SK-N-DZ (cell line): ENCODE measurements at places on chromosomes 16 and 17.

DNA sequence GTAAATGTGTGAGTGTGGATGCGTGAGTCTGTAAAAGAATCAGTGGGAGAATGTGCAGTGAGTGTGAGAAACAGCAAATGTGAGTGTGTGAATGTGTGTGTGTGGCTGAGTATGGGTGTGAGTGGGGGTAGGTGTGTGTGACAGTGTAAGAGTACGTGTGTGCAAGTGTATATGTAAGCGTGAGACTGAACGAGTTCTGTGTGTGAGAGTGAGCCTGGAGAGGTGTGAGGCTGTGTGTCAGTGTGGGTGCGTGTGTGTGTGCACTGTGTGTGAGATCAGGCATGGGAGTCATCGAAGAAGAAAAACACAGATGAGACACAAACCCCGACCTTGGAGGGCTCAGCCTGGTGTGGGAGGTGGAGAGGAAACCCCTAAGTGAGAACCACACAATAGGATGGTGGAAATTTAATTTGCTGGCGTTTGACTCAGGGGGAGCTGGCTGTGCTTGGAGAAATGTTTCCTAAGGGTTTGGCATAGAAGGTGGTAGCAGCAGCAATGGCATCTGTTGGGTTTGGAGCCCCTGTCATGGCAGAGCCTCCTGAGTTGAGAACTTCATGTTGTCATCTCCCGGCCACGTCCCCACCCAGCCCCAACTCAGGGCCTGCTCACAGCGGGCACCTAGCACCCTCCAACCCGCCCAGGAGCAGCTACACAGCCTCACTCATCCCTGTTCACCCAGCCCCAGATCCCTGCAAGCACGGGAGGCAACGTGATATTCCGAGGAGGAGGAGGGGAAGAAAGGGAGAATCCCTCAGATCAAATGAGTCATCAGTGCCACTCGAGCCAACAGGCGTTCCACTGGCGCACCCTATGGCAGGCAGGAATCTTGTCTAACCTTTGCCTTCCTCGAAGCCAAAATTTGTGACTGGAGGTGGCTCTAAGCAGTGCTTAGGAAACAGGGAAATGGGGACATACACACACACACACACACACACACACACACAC is 14.3 kb upstream of the NUBP1 start:
- no peak for DNase-seq

DNA sequence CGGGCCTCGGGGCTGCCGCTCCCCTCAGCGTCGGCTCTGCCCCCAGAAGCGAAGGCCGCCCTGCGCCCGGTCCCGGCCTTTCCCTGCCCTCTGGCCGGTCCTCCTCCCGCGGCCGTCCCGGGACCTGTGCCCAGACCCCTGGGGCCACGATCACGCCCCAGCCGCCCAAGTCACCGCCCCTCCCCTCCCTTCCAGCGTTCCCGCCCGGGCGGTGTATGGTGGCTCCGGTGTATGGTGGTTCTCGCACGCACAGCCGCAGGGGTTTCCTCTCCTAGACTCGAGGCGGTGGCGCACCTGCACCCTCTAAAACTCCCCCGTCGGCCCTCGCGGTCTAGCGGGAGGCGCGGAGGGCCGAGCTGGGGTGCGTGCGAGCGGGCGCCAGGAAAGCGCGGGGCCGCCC is 10.0 kb downstream of the TIGD7 start:
- no peak for DNase-seq

GRCh38 chr16:11379420-11379819 is 34.2 kb downstream of the RMI2 start:
- no peak for DNase-seq

DNA sequence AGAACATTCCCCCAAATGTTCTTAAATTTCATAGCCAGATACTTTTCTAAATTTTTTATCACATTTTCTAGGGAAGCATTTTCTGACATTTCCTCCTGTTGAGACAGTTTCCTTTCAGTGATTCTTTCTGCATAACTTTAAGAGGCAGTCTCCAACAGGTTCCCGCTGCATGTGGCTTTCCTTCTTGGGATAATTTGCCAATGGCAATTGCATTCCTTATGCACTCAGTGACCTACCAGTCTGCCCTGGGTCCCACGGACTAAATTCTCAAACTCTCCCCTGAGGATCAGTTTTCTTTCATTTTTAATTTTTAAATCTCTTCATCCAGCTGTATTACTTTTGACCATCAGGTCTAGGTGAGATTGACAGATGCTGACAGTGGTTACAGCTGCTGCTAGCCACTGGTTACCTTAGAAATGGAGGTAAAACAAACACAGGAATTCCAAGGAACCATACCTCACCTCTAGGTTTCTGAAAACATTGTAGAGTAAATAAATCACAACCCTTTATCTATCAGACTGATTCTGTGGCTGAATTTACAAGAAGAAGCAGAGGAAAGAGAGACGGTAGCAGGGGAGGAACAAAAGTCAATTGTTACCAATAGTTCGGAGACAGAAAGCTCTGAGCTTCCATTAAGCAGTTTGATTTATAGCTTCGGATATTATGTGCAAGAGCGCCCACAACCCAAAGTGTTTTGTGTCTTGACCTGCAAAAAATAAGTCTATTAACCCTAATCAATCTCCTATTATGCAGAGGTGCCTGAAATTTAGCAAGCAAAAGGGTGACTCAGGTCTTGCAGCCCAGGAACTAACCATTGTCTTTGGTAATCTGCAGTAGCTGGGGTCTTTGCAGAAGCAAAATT is 216.0 kb downstream of the PMP22 start:
- no peak for DNase-seq

DNA sequence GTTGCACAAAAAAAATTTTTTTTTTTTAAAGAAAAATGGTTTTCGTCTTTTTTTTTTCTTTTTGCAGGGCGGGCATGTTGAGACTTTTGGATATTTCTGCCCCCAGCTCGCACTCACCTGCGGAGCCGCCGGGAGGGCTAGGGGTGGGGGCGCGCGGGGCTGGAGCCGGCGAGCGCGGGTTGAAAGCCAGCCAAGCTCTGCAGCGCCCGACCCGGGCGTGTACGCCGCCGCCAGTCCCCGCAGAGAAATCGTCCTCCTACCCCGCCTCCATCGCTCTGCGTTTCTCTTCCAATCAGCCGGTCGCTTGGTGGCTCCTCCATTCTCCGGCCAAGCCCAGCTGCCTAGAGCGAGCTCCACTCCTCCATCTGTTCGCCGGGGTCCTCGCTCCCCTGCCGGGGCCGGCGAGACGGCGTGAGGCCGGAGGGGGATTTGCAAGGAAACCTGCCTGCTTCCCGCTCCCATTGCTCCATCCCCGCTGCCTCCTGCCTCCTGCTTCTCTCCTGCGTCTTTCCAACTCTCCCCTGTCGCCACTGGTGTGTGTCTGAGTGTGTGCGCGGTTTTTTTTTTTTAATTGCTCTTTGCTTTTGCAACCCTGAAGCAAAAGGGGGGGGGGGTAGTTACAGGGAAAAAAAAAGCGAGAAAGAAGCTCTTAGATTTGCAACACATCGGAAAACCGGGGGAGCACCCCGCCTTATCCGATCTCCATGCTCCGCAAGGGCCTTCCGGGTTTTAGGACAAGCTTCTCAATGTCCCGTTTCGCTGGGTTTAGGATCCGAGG is 1.8 kb upstream of the UBTF start:
- peak; percentile 88 for DNase-seq

GRCh38 chr16:88915639-88916327 is 49.3 kb upstream of the PABPN1L start:
- DNase-seq: no peak

GRCh38 chr17:65533056-65533745 is 28.2 kb downstream of the AXIN2 start:
- no peak for DNase-seq

- DNase-seq: no peak
Measured at GRCh38 chr16:1508494-1509187, 15.5 kb downstream of the TELO2 start.

DNA sequence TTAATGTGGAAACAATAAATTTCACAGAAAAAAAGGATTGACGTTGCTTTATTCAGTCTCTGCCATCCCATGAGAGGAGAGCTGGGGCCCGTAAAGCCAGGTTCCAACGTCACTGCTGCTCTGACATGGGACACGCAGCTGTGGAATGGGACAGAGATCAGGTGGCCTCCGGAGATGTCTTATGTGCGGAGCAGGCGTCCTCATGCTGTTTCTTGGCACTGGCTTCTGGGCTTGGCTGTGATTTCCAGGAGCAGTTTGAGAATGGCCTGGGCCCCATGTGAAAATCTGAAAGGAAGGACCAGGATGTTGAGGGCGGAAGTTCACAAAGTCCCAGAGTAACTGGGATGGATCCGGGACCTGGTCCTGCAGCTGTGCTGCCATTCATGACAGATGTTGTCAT is 32.4 kb downstream of the NDEL1 start:
- DNase-seq: no peak

DNA sequence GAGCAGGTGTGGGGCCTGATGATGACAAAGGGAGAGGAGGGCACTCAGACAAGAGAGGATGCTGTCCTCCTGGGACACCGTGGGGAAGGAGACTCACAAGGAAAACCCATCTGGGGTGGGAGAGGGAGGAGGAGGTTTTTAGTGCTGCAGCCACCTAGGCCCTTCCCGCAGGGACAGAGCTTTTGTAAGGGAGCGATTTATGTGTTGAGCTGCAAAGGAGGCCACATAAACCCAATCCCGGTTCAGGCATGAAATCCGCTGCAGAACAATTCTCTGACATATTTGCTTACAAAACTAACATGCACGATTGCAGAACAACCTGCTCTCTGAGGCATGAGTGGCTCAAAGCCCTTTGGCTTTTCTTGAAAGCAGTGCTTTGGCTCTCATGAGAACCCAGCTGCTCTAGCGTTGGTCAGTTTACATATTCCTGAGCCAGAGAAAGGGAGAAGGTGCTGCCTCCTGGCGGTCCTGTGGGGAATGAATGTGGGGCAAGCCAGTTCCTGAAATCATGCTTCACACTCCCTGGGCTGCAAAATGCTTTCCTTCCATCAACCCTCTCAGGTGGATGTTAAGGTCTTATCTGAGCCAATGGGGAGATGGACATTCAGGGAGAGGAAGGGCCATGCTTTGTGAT is 122.4 kb upstream of the NLRP1 start:
- DNase-seq: peak; percentile 37

DNA sequence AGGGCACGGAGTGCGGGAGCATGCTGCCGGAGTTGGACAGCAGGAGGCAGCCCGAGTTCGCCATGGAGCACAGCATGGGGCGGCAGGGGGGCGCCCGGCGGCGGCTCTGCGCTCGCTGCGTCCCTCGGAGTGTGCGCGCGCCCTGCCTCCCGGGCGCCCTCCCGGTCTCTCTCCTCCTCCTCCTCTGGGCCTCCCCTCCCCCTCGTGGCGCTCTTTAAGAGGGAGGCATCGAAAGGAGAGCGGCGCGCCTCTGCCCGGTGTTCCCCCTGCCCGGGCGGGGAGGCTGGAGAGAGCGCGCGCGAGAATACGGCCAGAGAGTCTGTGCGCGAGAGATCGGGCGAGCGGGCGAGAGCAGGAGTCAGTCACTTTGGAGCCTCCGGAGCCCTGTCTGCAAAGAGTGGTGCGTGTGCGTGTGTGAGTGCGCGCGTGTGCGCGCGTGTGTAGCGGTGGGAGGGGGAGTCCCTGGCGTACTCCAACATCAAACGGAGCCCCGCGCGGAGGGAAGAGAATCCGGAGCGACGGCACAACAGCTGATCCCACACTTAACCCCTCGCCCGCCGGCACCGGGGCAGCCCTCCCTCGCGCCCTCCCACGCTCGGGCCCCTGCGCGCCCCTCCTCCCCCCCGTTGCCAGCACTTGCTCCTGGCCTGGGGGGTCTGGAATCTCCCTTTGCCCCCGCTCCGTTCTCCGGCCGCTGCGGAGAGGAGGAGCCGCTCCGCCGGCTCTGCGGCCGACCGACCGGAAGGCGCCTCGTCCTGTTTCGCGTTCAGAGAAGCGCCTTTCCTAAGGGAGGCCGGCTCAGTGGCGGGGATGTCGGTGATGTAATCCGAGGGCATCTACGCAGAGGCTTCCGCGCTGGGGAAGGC is 108.9 kb downstream of the ENGASE start:
- DNase-seq: no peak

DNA sequence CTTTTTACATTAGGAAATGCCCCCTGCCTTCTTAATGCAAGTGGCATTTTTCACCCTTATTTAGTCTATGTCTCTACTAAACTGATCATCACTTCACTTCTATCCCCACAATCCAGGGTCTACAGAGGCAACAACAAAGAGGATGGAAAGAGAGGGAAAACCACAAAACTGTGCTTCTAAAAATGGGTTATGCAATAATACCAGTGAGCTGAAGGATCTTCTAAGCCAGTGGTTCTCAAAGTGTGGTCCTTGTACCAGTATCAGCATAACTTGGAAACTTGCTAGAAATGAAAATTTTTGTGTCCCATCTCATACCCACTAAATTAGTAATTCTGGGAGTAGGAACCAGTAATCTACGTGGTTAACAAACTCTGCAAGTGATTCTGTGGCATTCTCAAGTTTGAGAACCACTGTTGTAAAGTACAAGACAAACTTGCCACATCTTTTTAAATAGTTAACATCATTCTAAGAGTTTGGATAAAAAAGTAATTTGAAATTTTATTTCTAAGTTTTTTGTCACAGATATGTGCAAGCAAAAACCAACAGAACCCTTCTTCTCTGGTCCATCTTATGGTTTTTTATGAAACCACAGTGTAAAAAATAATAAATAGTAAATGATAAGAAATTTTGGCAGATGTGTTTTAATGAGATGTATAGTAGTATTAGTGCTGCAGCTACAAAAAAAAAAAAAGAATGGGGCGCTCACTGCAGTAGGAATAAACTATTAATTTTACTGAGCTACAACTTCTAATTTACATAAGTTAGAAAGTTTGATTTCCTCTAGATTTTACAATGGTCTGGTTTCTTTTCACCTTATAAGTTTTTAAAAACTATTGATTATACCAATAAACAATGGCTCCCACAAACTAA is 16.2 kb downstream of the CDC27 start:
- no peak for DNase-seq

DNA sequence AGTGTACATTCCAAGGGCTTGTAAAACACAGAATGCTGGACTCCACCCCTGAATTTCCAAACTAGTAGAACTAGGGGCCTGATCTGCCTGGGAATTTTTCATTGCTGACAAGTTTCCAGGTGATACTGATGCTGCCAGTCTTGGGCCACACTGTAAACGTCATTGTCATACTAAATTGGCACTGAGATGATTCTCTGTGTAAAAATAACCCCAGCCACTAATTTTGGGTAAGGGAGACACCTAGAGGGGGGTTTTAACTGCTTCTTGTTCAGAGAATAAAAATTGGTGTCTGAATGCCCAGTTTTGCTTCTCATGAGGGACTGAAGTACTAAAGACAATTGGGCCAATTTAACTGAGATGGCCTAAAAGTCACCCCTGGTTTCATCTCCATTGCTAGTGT is 5.0 kb upstream of the CDH13 start:
- no peak for DNase-seq

- no peak for DNase-seq
Measured at GRCh38 chr17:50653738-50654137, 19.1 kb downstream of the ABCC3 start.

GRCh38 chr17:78234261-78234865 is 2.9 kb downstream of the TMEM235 start:
- DNase-seq: peak; percentile 25

- DNase-seq: no peak
Measured at GRCh38 chr17:48478224-48479013, 48.4 kb upstream of the SKAP1 start.

GRCh38 chr16:86018487-86018886 is 119.5 kb downstream of the IRF8 start:
- DNase-seq: no peak

- peak; percentile 79 for DNase-seq
Measured at GRCh38 chr16:77169650-77170236, 21.2 kb upstream of the MON1B start.

GRCh38 chr17:60390925-60391470 is 935 bp downstream of the USP32 start:
- DNase-seq: peak; percentile 41
